Stimulated activated naive B cell treated with anti-CD40 and anti-IgM and Interleukin-4, amounts not matched to agents 10 μg/mL and 1 μg/mL and 100 μg/mL, for 72 hours (primary cell): ENCODE measurements at places on chromosomes 12 and 14.
A peak's percentile ranks its signal among the peaks of the same experiment; 100 is the strongest.

DNA sequence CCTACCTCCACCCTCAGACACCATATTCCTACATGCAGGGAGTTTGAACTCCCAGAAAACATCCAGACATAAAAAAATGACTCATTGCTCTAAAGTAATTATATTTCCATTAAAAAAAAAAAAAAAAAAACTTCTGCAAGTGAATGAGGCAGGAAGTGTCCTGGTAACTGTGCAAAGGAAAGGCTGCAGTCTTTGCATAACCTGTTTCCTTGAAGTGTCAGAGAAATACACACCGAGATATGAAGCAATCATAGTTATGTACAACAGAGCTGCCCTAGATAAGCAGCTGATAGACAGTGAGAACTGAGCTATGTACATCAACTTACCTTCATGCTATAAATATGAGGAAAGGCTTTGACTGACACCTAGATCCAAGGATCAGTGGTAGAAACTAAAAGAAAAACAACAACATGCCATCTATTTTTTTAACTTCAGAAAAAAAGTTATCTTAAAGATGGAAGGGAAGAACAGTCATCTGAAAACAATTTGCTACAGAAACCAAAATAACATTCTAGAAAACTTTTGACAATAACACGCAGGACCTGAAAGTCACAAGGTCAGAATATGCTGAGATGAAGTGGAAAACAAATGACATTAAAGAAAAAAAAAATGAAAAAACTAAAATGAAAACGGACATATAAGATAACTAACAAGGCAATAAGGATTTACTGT, 263.2 kb downstream of the SEC23A start:
- DNase-seq, result no peak

DNA sequence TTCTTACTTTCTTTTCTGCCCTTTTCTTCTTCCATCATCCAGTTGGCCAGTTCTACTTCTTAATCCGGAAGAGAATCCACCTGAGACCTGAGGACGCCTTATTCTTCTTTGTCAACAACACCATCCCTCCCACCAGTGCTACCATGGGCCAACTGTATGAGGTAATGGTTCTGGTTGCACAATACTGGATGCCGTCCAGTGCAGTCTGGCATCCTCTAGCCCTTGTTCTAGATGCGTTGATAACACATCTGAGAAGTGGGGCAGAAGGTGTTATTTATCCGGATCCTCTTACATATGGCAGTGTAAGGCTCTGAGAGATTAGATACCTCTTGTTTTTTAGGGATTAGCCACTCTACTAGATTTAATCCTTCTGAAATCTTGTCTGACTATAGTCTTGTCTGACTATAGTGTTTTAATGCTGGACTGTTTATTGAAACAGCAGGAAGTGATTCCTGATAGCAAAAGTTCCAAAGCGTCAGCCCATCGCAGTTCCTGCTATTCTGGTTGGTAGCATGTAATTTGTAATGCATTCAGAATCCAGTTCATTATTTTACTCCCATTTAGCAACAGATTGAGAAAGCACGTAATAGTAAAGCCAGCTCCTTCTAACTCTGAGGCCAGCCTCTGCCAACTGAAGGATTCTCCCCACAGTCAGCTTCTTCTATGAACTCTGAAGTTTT, 7.9 kb downstream of the GABARAPL1 start:
- DNase-seq, result no peak

- no peak for DNase-seq
These were observed 139.3 kb downstream of the BRMS1L start for GRCh38 chr14:35965400-35965799.

- no peak for DNase-seq
These were observed 86.6 kb upstream of the FRMD6 start for GRCh38 chr14:51564986-51565604.

DNA sequence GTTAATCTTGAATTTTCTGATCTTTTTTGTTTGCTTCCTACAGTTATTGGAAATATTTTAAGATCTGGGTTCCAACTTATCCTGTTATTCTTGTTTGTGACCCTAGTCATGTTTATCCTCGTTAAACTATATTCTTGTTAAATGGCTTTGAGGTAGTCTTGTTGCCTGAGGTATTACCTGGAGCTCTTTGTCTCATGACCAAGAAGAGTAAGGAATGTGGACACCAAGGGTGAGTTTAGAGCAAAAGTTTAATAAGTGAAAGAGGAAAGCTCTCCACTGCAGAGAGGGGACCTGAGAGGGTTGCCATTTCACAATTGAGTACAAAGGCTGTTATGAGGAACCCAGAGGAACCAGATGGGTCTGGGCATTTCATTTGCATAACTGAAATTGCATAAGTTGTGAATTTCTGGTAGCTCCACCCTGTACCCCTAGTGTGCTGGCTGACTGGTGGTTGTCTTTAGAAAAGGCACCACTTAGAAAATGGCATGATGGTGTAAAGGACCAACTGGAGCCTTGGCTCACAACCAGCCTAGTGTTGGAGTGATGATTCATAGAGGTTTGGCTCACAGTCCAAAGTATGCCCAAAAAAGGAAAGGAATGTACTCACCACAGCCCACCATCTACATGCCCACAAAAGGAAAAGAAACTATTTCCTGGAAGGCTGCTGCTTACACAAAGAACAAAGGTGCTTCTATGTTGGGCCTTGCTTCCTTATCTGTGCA, 36.7 kb upstream of the RESF1 start:
- DNase-seq, result no peak

- no peak for DNase-seq
These were observed 212.0 kb downstream of the SLC15A4 start for GRCh38 chr12:128611736-128612135.

DNA sequence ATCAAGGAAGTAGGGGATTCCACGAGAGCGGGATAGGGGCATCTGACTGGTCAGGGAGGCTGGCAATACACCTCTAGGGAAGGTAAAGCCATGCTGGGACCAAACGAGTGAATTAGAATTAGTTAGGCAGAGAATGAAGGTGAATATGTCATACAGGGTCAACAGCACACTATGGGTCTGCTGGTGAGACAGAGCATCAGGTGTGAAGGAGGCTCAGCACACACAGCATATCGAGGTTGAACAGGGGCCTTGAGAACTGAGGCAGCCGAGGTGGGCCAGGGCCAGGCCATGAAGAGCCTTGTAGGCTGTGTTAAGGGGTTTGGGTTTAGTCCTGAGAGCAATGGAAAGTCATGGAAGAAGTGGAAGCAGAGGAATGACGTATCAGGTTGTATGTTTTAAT, 137.8 kb downstream of the PRKCH start:
- no peak for DNase-seq

DNA sequence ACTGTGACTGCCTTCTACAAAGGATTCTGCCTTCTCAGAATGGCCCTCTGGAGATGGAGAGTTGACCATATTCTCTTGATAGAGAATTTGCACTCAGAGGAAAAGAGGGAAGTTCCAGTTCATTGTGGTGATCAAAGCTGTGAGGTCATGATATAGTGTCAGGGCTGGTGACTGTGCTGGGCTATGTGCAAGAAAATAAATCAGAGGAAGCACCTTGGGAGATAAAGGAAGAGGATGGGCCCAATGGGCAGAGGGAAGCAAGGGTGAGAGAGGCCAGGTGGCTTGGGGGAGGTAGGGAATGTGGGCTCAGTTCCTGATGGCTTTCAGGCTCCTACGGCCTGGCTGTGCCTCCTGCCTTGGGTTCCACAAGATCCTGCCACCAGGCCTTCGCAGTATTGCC, 145.8 kb downstream of the SLC8A3 start:
- no peak for DNase-seq

GRCh38 chr14:89861630-89862029, 92.9 kb downstream of the EFCAB11 start:
- DNase-seq, result no peak

DNA sequence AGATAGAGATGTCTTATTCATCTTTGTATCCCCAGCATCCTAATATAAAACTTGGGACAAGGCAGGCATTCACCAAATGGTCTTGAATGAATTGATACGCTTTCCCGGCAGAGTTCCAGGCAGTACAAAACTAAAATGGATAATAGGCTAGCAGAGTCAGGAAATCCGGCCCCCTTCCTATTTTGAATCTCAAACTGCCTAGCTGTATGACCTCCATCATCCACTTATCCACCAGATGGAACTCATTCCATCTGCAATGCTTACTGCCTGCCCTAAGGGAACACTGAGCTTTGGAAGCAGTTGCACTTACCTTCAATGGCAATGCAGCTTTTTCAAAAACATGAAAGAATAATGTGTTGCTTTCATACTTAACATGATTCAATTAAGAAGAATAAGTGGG, 43.4 kb downstream of the BDKRB1 start:
- DNase-seq, result no peak

DNA sequence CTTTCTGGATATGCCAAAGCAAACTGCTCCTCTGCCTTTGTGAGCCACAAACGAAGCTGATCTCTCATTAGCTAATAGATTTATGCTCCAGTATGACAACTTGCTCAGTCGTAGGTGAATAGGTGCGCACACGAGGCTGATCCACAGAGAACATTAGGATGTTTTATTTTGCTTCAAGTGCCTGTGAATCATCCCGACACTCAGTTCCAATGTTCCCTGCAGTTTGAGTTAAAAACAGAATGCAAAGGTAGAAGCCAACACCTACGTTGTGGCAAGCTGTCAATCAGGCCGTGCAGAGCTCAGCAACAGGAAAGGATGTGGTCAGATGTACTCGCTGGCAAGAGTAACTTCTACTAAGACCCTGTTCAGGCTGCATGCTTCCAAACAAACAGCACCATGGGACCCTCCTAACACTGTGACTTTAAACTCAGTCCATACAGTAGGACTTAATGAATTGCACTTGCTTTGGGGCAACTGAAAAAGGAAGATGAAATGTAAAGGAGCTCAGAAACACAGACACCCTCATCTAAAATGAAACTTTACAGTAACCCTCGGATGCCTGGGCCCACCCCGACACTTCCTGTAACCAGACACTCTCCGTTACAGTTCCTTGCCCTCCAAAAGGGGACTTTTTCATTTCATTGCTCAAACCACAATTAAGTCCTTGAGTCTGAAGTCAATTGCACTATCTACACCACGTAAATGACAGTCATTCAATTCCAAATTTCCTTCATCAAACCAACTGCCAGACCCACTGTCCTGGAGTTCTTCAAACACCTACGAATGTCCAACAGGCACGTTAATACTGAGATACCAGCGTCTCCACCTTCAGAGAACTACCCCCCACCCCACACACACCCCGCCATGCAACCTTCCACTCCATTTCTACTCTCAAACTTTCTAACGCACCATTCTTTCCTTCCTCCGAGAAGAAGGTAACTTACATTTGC, 1.6 kb downstream of the CCDC88C start:
- peak; percentile 67 for DNase-seq

DNA sequence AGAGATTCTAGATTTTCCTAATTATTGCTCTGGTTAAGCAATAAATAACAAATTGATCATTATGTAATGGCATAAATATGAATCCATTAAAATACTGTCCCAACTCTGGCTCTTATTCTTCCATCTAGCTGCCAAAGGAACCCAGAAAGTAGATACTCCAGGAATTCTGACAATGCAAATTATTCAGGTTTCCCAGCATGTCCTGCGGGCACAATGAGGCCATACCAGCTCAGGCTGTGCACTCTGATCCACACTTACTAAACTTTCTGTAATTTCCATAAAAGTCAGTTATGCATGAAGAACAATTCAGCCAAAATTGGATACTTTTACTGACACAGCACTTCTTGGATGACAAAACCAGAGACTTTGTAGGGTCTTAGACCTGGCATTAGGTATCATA, 576.3 kb downstream of the KCNH5 start:
- DNase-seq, result no peak

DNA sequence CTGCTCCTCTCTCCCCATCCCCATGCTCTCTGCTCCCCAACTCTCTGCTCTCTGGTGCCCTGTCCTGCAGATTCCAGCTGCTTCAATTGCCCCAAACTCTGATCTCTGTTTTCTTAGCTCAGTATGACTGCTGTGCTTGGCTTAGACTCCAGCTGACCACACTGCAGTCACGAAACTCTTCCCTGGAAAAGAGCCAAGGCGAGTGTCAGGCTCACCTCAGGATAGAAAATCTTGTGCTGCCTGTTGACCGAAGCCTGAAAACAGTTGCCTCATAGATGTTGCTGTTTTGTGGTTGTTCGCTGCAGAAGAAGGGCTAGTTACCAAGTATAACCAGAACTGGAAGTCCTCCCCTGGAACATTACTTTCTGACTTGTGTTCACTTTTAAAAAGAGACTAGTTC, 6.7 kb upstream of the STON2 start:
- no peak for DNase-seq

DNA sequence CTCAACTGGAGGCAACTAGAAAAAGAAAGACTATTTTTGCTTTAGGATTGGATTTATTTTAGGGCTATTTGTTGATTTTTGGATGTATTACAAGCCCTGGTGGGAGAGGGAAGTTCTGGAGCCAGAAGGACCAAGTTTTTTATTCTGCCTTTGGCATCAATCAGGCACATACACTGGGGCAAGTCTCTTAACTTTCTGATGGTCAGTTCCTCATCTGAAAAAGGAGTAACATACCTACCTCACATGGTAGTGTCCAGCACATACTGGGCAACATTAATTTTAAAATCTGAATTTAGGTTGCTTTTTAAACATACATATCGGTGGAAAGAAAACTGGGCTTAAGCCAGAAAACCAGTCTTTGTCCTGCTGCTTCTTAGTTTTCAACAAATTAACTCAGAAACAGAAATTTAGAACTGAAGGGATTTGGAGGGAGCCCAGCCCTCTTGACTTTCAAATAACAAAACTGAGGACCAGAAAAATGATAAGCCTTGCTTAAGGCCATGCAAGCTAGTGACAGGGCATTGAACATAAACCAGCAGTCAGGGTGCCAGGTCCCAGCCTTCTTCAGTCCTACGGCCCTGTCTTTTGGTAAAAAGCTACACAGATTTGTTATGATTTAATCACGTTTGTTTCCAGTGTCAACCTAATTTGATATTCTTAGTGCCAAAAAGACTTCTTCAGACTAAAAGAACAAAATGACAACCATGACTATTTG, 90.2 kb upstream of the SLC38A2 start:
- DNase-seq, result no peak

DNA sequence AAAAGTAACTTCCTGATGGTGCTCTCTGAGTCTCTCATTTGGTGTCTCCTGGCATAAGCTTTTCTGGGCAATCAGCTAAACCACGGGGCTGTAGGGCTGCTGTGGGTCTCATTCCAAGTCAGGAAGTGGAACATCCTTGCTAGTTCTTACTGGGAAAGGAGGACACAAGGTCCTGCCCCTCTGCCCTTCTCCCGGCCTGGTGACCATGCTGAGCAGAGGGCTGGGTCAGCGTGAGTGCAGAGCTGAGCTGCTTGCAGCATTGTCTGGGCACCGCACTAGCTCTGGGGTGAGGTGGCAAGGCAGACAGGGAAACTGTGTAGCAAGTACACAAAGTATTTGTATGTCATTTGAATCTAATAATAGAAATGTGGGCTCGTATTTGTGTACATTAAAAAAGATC, 45.0 kb upstream of the ASPG start:
- DNase-seq, result no peak

- no peak for DNase-seq
These were observed at the start of gene C3AR1 for GRCh38 chr12:8065991-8066594. TSS of gene C3AR1 (minus strand) at chr12:8066359. CDS start at chr12:8060185, 6,174 bp downstream.

DNA sequence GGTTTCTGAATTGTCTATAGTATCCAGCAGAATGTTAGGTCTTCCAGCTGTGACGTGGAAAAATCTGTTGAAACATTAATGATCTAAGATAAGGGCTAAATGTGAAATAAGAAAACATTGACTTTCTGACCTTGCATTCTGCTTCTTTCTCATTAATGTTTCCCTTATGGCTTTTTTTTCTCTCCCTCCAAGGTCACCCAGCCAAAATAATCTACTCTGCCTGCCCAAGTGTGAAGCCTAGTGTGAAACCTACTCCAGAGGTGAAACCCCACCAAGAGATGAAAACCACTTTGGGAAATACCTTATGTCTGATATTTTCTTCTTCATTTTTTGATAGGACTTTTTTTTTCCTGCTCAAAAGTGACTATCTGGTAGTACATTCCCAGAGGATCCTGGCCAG, 108.0 kb downstream of the SSPN start:
- DNase-seq, result no peak

GRCh38 chr14:24943024-24943423, 106.9 kb downstream of the STXBP6 start:
- no peak for DNase-seq
